CD8-positive, alpha-beta memory T cell (primary cell): ENCODE measurements at places on chromosomes 5 and 9. TPM values are rescaled to one million over a fixed set of nuclear protein-coding genes. Genes with fewer than 3 reads are reported as not detected.

Gene GPR21
- total RNA-seq, result 0.61 TPM

Gene MARCHF6
- total RNA-seq, result 103 TPM

Gene TPM2
- total RNA-seq, result 6.6 TPM

Gene FAM120AOS
- total RNA-seq, result 41.0 TPM

Gene TRIM36
- 0.15 TPM for total RNA-seq

- H3K4me3 ChIP-seq, result no peak overlapping the region
- H3K27me3 ChIP-seq, result no peaks in the 10 kb centered on the region
- H3K36me3 ChIP-seq, result no peaks in the 10 kb centered on the region
- no peak for DNase-seq
These were observed 370.3 kb upstream of the IRX1 start for GRCh38 chr5:3225201-3225960.

DNA sequence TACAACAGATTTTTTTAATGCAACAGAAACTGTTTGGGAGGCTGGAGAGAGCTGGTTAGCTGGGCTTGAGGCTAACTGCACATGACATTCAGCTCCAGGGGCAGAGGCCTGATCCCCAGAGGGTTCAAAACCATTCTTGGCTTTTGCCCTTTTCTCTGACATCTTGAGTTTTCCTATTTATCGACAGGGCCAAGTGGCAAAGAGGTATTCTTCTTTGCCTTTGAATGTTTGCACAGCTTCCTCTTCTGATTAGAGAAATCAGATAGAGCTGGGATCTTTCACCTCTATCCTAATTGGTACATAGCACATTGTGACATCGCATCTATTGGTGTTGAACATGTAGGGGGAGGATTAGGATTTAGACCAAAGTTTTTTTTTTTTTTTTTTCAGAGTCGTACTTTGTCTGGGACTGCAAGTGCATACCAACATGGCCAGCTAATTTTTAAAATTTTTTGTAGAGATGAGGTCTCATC is 143.7 kb downstream of the ACTBL2 start:
- no peaks in the 10 kb centered on the region for H3K4me1 ChIP-seq
- DNase-seq, result no peak
- H3K27ac ChIP-seq, result no peak overlapping the region
- H3K27me3 ChIP-seq, result no peaks in the 10 kb centered on the region

- no peak overlapping the region for H3K4me3 ChIP-seq
- no peaks in the 10 kb centered on the region for H3K27me3 ChIP-seq
- H3K4me1 ChIP-seq, result no peaks in the 10 kb centered on the region
- no peak overlapping the region for H3K27ac ChIP-seq
- no peaks in the 10 kb centered on the region for H3K36me3 ChIP-seq
These were observed 13.0 kb upstream of the PTGES start for GRCh38 chr9:129765764-129766317.

- H3K27me3 ChIP-seq, result no peaks in the 10 kb centered on the region
- no peak overlapping the region for H3K27ac ChIP-seq
- no peak overlapping the region for H3K4me3 ChIP-seq
- H3K36me3 ChIP-seq, result no peaks in the 10 kb centered on the region
- H3K4me1 ChIP-seq, result no peaks in the 10 kb centered on the region
These were observed 64.6 kb upstream of the SHB start for GRCh38 chr9:38133595-38133994.

- H3K4me1 ChIP-seq, result no peaks in the 10 kb centered on the region
- no peak for DNase-seq
- no peak overlapping the region for H3K27ac ChIP-seq
These were observed 139.4 kb upstream of the RAI14 start for GRCh38 chr5:34516686-34517085.
